ENCODE measurements at places on chromosomes 1 and 21.

DNA sequence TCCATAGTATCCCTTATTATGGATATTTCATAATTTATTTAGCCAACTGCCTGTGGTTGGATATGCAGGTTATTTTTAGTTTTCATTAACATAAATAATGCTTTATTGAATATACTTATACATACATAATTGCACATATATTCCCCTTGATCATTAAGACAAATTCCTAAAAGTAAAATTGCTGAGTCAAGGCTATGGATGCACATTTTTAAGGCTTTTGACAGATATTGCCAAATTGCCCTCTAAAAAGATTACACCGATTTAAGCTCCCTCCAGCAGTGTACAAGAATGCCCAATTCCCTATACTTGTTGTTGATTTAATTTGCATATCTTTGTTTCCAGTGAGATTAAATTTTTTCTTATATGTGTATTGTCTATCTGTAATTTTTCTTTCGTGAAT is 176.7 kb downstream of the C1orf94 start:
- no peak for DNase-seq

- DNase-seq: no peak
These were observed 156.3 kb downstream of the PCBP3 start for GRCh38 chr21:45799765-45800338.

GRCh38 chr1:78277253-78277652 is 213.5 kb upstream of the PTGFR start:
- DNase-seq: no peak

GRCh38 chr1:151944126-151944856 is 35.0 kb upstream of the THEM4 start:
- no peak for DNase-seq

- no peak for DNase-seq
These were observed 18.8 kb upstream of the HSD3B1 start for GRCh38 chr1:119488216-119488615.

DNA sequence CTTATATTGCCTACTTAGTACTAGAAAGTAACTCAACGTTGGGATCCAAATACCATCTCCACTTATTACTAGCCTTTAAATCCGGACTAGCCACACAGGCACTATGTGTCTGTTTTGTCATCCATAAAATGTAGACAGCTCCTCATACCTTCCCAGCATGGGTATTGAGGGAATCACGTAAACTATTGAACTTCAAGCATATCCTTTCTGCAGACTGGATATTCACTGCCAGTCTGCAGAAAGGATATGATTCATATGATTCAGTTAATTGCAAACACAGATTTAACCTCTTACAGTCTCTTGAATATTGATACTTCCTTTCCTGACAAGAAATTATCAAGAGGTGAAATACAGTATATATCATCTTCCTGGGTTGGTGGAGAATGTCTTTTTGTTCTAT is 186.0 kb downstream of the LEPR start:
- DNase-seq: no peak

GRCh38 chr1:226736908-226737818 is 1.9 kb downstream of the ITPKB start:
- peak; percentile 35 for DNase-seq

GRCh38 chr1:98669355-98670296 is 8.1 kb downstream of the SNX7 start:
- no peak for DNase-seq

GRCh38 chr21:41071258-41072171 is 96.4 kb upstream of the BACE2 start:
- no peak for DNase-seq

- no peak for DNase-seq
These were observed 200.4 kb downstream of the NRIP1 start for GRCh38 chr21:14864211-14865021.
